ENCODE measurements at places on chromosomes 6 and 20.

- no peak for DNase-seq
Measured at GRCh38 chr6:66555082-66555481, 848.1 kb upstream of the EYS start.

DNA sequence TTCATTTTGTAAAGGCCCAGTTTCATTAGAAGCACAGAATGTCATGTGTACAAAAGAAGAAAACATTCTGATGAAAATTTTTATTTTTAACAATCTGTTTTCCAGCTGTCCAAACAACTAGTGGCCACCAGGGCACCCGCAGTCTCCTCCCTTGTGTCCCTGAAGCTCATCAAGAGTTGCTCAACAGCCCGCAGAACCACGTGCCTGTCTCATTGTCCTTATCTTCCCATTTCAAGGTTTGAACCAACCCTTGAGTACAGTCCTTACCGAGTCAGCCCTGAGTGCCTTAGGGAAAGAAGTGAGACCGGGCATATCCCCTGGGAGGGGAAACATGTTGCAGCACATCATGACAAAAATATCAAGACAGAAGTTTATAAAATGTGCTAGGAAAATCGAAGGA, 15.9 kb upstream of the ZNF133 start:
- no peak for DNase-seq

GRCh38 chr6:144715344-144715743, 430.2 kb downstream of the UTRN start:
- no peak for DNase-seq

- no peak for DNase-seq
Measured at GRCh38 chr6:123520217-123520616, 116.5 kb downstream of the TRDN start.

GRCh38 chr6:72328775-72329174, 293.1 kb upstream of the KCNQ5 start:
- no peak for DNase-seq

Data from cerebellar nuclear complex (tissue), 1 donor.